IMR-90 (cell line): ENCODE measurements at places on chromosomes 6 and 20. TPM values are rescaled to one million over a fixed set of nuclear protein-coding genes. Genes with fewer than 3 reads are reported as not detected.
A peak's percentile ranks its signal among the peaks of the same experiment; 100 is the strongest.

DNA sequence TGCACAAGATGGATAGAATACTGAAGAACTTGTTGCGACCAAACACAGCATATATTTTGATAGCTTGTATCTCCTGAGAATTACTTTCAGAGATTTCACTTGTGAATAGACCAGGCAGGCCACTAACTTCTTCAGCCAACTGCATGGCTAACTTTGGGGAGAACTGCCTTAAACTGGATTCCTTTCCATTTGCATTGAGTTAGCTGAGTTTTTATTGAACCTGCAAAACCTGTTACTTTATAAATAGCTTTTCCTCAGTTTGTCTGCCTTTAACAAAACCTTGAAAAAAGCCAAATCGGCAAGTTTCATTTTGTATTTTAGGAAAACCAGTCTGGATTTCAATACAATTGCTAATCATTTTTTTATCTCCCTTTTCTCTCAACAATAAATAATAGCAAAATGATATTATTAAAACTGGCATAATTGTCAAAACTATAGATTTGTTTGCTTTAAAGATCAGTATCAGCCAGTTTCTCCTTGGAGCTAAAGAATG is 72.6 kb upstream of the SCGN start:
- DNase-seq, result no peak

- no peak for DNase-seq
These were observed 121.3 kb upstream of the PTPN1 start for GRCh38 chr20:50388733-50389437.

DNA sequence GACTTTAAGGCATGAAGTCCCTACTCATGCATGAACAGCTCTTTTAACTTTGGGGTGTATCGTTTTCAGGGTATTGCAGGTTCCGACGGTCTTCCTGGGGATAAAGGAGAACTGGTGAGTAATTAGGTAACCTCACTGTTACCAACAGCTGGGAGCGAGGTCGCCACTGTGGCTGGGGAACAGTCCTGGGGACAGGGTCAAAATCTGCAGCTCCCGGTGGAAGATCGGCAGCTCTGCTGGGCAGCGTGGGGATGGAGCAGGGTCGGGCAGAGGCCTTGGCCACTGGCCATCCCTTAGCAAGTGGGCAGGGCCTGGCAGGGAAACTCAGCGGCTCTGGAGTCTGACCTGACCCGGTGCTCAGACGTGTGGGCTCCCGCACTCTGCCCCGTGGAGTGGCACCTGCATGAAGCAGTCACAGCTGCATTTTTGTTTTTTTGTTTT is 16.1 kb downstream of the COL9A3 start:
- no peak for DNase-seq

The FNDC1 gene
- total RNA-seq, result not detected in 2 replicates

DNA sequence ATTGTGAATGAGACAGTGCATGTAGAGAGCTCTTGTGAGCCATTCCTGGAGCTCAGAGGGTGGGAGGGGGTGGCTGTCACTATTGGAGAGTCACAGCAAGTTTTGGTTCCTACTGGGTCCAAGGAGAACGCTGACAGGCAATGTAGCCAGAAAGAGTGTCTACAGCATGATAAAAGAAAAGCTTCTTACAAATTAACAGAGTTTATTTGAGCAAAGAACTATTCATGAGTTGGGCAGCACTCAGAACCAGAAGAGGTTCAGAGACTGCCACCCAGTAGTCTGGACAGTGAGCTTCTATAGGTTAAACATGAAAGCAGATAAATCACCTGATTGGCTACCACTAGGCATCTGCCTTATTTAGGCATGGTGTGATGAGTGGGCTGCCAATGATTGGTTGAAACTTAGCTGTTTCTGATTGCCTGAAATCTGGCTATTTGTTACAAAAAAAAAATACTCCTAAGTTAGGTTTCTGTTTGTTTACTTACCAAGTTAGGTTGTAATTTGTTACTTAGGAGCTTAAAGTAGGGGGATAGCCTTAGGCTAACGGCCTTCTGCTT is 473.4 kb downstream of the PREX1 start:
- DNase-seq, result no peak

- DNase-seq, result no peak
These were observed 325.9 kb downstream of the PLCB1 start for GRCh38 chr20:8457978-8458377.

The MATN4 gene
- total RNA-seq, result not detected in 2 replicates

DNA sequence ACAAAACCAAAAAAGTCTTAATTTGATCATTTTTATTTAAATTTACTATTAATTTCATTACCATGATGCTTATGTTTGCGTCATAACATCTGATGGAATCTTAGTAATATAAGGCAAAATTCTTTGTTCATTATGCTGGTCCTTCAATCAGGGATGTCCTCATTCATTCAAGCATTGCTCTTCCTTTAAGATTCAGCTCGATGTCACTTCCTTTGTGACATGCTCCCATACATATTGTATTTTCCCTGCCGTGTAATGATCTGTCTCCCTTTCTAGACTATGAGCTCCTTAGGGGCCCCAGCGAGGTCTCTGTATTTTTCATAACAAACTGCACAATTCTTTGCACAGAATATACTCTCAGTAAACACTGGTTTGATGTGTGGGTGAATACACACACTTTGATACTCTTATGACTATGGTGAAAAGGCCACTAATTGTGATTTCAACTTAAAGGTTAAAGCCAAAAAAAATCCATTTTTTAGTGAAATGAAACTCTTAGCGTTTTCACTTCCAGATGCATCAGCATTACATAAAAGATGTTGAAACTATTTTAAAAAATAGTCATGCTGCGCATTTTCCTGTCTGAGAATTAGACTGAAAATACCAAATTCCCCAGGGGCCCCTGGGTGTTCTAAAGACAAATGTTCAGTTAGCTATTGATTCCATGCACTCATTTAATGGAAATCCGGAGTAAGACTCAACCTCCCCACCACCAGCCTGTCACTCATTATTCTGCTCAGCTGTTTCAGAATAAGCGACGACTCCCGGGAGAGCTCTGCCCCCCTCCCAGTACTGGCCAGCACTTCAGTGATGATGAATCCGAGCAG is 169.7 kb downstream of the ATXN1 start:
- no peak for DNase-seq

- DNase-seq, result no peak
These were observed 112.4 kb downstream of the TAF4 start for GRCh38 chr20:61953037-61954021.

The HLA-G gene
- not detected in 2 replicates for total RNA-seq

DNA sequence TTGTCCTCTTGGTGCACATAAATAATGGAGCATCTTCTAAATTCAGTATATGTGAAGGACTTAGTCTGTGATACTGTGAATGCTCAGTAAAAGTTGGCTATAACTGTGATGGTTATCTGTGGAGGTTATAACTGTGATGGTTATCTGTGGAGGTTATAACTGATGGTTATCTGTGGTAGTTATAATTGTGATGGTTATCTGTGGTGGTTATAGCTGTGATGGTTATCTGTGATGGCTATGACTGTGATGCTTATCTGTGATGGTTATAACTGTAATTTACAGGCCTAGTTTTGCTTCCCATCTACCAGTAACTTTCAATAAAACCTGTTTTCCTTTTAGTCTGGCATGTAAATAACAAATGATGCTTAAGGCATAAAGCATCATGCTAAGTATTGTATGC is 16.5 kb downstream of the PTK7 start:
- no peak for DNase-seq

- DNase-seq, result no peak
These were observed 1.1 kb upstream of the BHLHE23 start for GRCh38 chr20:63007646-63008488.

The SASH1 gene
- total RNA-seq, result 16.5 and 20.3 TPM in 2 replicates

The FAXC gene
- 1.1 and 1.9 TPM in 2 replicates for total RNA-seq

DNA sequence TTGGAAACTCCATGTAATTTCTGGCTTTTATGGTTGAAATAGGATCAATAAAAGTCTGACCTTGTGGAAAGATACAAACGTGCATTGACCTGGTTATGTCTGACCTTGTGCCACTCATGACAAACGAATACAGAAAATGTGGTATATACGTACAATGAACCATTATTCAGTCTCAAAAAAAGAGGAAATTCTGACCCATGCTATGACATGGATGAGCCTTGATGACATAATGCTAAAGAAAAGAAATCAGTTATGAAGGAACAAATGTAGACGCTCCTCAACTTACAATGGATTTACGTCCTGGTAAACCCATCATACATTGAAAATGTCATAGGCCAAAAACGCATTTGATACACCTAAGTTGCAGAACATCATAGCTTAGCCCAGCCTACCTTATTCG is 309.7 kb upstream of the SULF2 start:
- no peak for DNase-seq

DNA sequence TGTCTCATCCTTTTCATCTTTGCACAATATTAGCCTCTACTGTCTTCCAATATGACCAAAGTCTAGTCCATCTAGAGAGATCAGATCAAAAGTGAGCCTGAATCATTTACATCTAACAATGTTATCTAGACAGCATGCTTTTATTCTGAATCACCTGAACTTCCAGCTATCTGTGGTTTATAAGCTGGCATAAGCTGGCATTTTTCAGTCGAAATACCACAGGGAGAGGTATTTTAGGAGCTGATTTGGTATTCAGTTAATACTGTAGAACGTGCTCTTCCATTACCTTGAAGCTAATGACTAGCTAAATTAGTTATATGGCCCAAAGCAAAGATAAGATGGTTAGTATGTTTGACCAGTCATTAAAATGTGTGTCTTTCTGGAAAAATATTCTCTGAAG is 188.3 kb upstream of the AGPAT4 start:
- DNase-seq, result no peak

DNA sequence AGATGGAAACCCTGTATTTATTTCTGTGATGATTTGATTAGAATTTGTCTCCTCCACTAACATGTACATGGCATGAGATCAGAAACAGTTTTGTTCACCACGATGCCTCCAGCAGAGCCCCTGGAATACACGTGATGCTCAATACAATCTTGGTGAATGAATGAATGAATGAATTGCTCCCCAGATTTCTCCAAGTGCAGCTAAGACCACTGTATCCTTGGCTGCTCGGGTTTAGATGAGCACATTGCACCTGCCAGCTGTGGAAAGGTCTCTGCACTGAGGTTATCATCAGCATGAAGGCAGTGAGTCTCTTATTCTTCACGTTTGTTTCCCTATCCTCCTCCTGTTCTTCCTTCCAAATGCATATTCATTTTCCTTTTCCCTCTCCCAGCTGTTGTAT is 17.9 kb downstream of the CASS4 start:
- DNase-seq, result no peak

DNA sequence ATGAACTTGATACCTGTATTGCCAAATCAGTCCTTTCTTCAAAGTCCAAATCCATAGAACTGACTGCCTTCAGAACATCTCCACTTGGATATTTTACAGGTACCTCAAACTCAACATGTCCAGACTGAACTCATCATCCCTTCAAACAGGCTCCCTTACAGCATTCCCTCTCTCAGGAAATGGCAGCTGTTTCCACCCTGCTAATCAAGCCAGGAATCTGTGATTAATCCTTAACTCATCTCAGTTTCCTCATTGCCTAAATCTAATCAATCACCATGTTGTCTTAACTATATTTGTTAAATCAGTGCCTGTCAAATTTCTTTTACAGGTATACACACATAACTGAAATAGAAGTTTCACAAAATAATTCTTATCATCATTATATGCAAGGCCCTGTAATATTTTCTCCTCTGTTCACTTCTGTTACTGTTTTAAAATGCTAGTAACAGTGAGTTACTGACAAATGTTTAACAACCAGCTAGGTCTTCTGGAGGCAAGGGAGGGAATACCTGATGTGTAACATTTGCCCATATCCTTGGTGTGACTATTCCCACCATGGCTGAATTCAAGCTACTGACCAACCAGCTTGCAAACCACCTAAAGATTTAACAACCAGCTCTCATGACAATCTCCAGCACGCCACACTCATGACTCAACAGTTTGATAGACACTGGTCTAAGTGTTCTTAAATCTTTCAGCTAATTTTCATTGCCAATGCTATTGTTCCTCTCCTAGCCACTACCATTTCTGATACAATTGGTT is 124.9 kb downstream of the ADAT2 start:
- DNase-seq, result peak; percentile 39

GRCh38 chr20:21387528-21387927 is 9.8 kb downstream of the NKX2-4 start:
- DNase-seq, result no peak

The ZSCAN23 gene
- 5.3 and 8.4 TPM in 2 replicates for total RNA-seq

The PRSS35 gene
- total RNA-seq, result 5.2 and 6.7 TPM in 2 replicates

DNA sequence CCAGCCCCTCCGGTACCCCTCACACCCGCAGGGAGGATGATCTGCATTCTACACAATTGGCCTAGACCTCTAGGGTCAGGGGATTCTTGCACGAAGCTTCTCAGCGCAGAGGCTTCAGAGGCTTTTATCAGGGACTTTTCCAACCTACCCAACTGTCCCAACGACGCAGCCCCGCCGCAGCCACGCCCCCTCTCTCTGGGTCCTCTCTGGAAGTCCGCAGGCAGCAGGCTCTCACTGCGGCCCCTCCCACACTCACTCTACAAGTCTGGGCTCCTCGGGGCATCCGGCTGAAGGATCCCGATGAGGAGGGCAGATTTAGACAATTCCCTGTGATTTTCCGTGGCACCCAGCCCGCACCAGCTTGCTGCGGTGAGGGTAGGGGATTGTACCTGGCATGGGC is 227.7 kb upstream of the RNF24 start:
- no peak for DNase-seq

DNA sequence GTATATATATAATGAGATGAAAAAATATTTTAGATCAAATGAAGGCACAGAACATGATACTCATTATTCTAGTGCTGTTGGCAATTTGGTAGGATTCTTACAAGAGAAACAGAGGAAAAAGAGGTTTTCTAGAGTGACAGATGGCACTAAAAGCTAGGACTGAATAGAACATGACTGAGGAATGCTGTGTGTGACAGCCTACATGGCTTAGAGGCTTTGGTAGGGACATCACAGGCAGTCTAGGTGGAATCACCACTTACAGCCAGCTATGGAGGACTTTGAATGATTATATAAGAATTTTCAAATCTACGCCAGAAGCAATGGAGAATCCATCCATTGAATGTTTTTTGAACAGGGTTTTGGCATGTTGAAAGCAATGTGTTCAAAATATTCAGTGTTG is 52.8 kb downstream of the TPD52L1 start:
- no peak for DNase-seq

The PRICKLE4 gene
- not detected in 2 replicates for total RNA-seq

- DNase-seq, result no peak
These were observed 7.2 kb upstream of the BPIFB6 start for GRCh38 chr20:33024243-33024560.

DNA sequence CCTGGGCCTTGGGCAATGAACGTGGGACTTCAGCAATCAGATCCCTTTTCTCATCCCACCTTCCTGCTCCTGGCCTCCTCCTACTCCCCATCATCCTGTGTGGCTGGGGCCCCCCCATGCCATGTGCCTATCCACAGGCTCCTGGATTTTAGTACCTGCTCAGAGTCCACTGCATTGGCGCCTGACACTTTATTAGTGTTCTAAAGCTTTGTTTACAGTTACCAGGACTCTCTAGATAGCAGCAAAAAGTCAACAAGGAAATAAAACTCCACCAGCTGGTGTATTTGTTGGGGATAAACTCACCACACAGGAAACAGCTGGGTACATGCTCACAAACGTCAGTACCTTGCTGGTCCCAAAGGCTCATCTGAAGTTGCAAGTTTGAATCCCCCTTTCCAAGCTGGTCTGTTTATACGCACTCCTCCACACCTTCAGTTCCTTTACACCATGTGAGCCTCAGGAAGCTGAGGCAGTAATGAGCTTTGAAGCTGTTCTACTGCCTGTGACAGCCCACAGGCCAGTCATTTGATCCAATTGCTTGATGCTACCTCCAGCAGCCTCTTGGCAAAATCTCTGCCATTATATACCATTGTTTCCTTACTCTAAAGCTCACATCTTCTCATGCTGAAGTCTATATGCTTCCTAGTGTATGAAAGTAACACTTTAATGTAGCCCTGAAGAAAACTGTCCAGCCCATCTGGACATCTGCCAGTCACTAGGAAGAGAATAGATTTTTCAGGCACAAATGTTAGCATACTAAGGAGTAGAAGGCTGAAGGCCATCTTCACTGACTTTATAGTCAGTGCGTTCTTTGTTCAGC is 76.6 kb downstream of the ANKEF1 start:
- no peak for DNase-seq
